ENCODE measurements at places on chromosomes 5 and 9.

DNA sequence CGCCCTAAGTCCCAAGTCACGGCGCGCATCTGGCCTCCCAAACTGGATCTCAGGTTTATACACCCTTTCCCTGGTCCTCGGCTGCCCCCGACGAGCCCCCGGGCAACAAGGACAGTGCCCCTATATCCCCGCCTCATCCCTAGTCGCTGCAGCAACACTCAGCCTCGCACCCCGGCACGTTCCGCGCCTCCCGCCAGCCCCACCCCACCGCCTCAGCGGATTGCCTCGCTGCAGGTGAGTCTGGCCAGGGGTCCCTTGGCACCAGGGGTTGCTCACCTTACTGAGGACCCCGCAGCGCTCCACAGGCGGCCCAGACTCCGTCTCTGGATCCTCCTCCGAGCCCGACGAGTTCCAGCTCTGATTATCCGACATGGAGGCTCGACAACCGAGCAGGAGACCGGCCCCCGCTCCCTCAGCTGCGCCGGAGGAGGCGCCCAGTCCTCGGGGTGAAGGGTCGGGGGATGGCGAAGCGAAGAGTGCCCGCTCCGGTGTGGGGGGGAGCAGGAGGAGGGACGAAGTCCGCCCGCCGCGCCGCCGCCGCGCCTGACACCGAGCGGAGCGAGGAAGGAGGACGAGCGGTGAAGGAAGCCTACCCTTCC is 494 bp downstream of the CERT1 start:
- DNase-seq, result no peak

- DNase-seq, result no peak
Measured at GRCh38 chr9:13962006-13962405, 351.9 kb downstream of the NFIB start.

- DNase-seq, result no peak
Measured at GRCh38 chr5:133996683-133997252, 8.0 kb downstream of the VDAC1 start.

DNA sequence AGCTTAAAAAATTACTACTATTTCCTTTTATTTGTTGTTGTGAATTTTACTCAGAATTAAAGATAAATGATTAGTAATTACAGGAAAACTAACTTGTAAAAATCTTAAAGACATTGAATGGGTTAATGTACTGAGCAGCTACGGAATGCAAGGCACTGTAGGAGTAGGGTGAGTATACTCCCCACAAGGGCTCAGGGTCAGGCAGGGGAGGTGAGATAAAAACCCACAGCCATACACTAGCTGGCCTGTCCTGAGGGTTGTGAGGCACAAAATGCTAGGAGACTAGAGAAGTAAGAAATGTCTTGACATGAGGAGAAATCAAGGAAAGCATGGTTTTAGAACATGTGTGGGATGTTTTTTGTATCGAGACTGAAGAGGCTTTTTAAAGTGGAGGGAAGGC is 13.4 kb downstream of the ZBED3 start:
- no peak for DNase-seq

- DNase-seq, result no peak
Measured at GRCh38 chr5:84872768-84873167, 488.1 kb upstream of the EDIL3 start.

DNA sequence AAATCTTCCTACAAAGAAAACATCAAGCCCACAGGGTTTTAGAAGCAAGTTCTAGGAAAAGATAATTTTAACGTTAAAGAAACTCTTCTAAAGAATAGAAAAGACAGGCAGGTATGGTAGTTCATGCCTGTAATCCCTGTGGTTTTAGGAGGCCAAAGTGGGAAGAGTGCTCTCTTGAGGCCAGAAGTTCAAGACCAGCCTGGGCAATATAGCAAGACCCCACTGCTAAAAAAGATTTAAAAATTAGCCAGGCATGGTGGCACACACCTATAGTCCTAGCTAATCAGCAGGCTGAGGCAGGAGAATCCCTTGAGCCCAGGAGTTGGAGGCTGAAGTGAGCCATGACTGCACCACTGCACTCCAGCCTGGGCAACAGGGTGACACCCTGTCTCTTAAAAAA is 193.3 kb downstream of the MLLT3 start:
- DNase-seq, result no peak

DNA sequence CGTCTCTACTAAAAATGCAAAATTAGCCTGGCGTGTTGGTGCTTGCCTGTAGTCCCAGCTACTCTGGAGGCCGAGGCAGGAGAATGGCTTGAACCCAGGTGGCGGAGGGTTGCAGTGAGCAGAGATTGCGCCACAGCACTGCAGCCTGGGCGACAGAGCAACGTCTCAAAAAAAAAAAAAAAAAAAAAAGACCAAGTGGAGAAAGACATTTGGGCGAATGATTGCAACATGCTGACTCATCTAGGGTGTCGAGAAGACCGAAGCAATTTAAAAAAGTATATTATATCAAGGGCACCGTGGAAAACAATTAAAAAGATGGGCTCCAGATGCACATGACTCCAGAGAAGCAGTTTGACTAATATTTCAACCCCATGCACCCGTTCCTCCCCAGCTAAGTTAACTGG is 9.2 kb downstream of the KLF4 start:
- DNase-seq, result no peak

GRCh38 chr9:99076483-99077171 is 28.3 kb upstream of the TGFBR1 start:
- DNase-seq, result no peak

- no peak for DNase-seq
Measured at GRCh38 chr9:89234205-89235067, 55.8 kb upstream of the SHC3 start.
